ENCODE measurements at places on chromosomes 7 and 10.

DNA sequence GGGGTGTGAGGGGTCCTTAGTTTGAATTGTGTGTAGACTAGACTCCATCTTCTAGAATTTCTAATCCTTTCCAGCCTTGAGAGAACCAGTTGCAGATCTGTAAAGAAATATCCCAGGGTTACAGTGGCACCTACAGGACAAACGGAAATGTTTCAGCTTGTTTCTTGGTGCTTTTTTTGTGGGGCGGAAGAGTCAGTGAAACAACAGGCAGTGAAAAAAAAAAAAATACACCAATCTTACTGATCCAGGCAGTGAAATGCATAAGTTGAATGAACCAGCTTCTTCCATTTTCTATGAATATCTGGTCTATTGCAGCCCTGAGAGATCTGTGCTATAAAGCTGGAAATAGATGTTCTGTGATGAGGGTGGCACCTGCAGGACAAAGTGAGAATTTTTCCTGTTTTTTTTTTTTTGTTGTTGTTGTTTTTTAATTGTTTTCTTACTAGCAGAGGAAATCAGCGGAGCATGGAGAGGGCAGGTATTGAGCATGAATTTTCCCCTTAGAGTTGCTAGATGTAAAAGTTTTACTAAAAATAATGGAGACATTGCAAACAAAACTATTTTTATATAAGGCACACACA is 81.9 kb upstream of the DYNC1I1 start:
- peak; percentile 36 for DNase-seq

- no peak for DNase-seq
Measured at GRCh38 chr7:2713370-2713769, 25.4 kb downstream of the AMZ1 start.

GRCh38 chr10:127414024-127414423 is 135.1 kb upstream of the NPS start:
- DNase-seq, result no peak

DNA sequence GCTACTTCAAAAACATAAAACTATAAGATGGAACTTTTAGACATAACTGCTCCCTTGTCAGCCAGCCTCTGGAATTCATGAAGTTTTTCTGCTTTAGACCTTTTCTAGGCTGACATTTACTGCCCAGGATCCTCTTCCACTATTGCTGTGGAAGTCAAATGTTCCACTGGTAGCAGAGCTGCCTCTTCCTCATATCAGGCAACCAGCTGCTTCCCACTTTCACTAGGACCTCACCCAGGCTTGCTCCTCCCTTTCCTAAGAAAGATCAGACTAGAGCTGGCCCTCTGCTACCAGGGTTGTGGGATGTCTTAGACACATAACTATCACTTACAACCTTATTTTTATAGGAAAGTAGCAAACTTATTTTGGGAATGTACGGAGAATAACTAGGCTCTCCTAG is 121.5 kb downstream of the CTTNBP2 start:
- no peak for DNase-seq

GRCh38 chr10:10804998-10805740 is 212.5 kb upstream of the CELF2 start:
- DNase-seq, result peak; percentile 78

DNA sequence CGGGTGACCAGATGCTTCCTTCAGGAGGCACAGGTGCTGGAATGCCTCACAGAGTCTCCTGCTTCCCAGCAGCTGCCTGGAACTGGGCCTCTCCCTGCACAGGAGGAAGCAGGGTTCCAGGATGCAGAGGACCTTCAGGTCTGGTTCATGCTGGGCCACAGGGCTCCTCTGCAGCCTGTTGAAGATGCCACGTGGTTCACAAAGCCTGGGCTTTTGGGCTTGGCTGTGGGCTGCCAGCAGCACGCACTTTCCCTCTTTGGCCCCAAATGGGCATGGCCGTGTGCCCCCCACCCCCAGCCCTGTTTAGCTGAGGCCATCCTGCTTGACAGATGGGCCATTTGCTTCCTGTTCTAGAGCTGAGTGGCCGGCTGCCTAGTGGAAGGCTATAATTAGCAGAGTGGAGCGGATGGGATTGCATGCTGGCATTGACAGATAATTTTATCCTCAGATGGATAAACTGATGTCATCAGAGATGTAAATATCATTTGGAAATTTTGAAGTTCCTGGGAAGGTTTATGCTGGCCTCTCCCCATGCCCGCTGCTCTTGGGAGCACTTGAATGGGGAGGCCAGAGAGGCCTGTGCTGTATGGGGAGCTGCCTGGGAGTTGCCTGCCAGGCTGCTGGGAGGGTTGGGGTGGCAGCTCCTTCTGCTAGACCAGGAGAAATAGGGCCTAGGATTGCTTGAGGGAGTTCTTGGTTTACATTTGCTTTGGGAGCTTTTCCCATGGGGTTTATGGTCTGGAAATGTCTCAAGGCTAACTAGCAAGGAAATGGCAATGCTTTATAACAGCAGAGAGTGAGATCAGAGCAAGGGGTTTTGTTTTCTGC is 28.2 kb downstream of the TSPAN15 start:
- no peak for DNase-seq

GRCh38 chr10:104334561-104334960 is 3.7 kb downstream of the ITPRIP start:
- DNase-seq, result no peak

- DNase-seq, result no peak
Measured at GRCh38 chr10:1156921-1157614, 100.9 kb downstream of the WDR37 start.

DNA sequence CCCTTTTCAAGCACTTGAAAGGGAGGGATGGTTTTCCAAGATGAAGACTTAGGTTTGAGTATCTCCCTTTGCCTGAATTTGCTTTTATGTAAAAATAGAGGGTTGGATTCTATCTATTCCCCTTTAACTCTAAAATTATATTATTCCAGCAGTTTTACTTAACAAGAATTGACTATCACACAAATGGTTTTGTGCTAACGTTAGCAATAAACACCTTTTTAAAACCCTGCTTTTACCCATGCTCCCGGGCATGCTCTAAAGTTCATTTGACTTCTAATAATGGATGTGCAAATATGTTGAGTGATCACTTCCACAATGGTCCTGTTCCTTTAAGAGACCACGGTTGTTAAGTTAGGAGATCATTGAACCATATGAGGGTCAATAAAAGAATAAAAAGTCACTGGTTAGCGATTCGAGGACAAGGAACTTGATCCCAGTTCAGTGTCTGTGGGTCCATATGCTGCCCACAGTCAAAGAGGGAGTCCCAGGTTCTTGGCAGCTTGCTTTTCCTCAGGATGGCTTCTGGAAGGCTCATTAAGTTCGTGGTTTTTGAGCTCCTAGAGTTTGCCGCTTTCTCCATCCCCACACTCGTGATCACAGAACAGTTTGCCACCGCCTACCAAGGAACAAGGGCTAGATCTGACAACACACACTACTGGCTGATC is at the start of gene TMEM236:
TMEM236 (plus strand) TSS at position 421 of the 665 bp plus-strand sequence; CDS start at position 516, 95 bp downstream.
- no peak for DNase-seq

GRCh38 chr10:60664859-60665258 is 113.4 kb upstream of the CDK1 start:
- DNase-seq, result no peak

DNA sequence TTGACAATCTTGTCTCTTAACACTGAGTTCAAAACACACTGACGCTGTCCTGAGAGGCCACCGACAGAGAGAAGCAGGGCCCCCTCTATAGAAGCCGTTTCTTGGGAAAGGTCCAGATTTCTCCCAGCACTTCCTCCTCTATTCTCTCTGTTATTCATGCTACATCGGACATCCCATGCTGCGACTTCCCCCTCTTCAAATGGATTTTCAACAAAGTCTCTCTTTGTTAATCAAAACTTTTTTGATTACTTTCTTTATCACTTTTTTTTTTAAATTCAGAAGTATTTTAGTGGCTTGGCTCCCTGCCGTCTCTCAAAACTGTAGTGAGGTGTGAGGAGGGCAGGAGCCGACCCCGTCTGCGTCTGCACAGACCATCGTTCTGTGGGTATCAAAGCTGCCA is 298.9 kb upstream of the PITRM1 start:
- DNase-seq, result no peak

DNA sequence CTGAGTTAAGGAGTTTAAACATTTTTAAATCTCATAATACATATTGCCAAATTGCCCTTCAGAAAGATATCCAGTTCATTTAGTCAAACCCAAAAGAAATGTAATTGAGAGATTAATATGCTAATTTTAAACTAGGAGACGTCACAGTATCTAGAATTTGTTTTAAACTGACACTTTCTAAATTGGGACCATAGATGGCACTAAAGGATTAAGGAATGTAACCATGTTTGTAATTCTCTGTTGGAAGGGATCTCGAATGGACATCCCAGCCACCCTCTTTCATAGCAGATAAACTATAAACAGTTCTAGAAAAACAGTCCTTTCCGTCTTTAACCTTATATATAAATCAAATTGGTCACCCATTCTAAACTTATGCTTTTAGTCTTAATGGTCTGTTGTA is 30.0 kb upstream of the SAMD9L start:
- peak; percentile 37 for DNase-seq

All from HCEC 1CT (cell line).